DMS53 (cell line): ENCODE measurements at places on chromosomes 6 and 20.
A peak's percentile ranks its signal among the peaks of the same experiment; 100 is the strongest.

DNA sequence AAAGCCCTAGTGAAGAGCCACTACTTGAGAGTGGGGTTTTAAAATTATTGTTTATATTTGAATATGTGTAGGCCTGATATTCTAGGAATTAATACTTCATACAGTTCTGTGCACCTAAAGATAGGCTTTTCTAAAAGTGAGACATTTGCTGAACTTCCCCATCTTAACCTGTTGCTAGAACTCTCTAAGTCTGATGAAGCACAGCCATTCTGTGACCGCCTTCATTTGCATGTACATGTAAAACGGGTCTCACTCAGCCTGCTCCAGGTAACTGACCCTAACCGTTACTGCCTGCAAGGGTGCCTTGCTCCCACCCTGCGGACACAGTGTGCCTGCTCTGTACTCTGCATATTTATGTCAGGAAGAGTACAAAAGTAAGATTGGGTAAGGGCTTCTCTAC is 44.3 kb upstream of the IRF4 start:
- no peak for DNase-seq

- DNase-seq: no peak
These were observed 141.3 kb downstream of the IMPG1 start for GRCh38 chr6:75931011-75931680.

GRCh38 chr6:14888575-14889000 is 357.3 kb upstream of the JARID2 start:
- DNase-seq: no peak

- DNase-seq: no peak
These were observed 17.1 kb downstream of the PRKN start for GRCh38 chr6:162710419-162710818.

GRCh38 chr6:10323018-10323417 is 91.9 kb downstream of the TFAP2A start:
- no peak for DNase-seq

GRCh38 chr6:151229401-151230276 is 10.1 kb upstream of the AKAP12 start:
- DNase-seq: no peak

- no peak for DNase-seq
These were observed 296.7 kb downstream of the CDH26 start for GRCh38 chr20:60254901-60255411.

GRCh38 chr6:170018422-170018935 is 267.1 kb downstream of the ERMARD start:
- no peak for DNase-seq

DNA sequence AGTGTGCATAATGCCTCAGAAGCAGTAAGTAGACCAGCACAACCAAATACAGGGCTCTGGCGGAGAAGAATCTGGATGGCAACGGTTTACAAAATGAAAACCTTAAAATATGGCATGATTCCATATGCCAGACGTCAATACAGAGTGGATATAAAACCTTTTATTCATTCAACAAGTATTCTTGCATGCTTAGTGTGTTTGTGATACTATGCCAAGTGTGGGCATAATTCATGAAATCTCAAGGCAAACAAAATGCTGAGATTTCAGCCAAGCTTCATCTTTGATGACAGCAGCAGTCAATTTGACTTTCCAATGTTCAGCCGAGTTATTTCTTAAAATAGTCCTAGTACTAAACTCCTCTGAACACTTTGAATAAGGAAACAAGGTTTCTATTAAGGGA is 119.4 kb downstream of the CD24 start:
- DNase-seq: no peak

DNA sequence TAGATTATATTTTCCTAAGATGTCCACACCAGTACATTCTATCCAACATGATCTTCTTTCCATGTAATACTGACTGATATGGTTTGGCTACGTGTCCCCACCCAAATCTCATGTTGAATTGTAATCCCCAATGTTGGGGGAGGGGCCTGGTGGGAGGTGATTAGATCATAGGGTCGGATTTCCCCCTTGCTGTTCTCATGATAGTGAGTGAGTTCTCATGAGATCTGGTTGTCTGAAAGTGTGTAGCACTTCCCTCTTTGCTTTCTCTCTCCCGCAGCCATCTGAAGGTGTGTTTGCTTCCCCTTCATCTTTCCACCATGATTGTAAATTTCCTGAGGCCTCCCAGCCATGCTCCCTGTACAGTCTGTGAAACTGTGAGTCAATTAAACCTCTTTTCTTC is 12.2 kb upstream of the HBS1L start:
- no peak for DNase-seq

- no peak for DNase-seq
These were observed 74.6 kb downstream of the SULF2 start for GRCh38 chr20:47710665-47711045.

- DNase-seq: peak; percentile 62
These were observed 130.1 kb upstream of the ASCC3 start for GRCh38 chr6:101011186-101011585.

DNA sequence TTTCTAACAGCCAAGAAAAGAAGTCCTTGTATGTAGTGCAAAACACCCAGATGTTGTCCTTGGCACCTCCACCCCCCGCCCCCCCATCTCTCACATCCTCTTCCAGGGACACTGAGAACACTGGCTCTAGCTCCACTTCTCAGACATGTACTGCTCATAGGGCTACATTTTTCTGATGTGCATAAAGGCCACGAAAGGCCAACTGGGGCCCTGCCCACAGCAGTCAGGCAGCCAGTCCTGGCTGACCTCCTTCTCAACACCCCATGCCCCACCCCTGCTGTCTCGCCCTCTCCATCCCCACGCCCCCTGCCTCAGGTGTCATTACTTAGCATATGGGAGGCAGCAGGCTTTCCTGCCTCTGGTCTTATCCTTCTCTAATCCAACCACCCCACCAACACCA is 11.3 kb downstream of the GABRR1 start:
- no peak for DNase-seq

DNA sequence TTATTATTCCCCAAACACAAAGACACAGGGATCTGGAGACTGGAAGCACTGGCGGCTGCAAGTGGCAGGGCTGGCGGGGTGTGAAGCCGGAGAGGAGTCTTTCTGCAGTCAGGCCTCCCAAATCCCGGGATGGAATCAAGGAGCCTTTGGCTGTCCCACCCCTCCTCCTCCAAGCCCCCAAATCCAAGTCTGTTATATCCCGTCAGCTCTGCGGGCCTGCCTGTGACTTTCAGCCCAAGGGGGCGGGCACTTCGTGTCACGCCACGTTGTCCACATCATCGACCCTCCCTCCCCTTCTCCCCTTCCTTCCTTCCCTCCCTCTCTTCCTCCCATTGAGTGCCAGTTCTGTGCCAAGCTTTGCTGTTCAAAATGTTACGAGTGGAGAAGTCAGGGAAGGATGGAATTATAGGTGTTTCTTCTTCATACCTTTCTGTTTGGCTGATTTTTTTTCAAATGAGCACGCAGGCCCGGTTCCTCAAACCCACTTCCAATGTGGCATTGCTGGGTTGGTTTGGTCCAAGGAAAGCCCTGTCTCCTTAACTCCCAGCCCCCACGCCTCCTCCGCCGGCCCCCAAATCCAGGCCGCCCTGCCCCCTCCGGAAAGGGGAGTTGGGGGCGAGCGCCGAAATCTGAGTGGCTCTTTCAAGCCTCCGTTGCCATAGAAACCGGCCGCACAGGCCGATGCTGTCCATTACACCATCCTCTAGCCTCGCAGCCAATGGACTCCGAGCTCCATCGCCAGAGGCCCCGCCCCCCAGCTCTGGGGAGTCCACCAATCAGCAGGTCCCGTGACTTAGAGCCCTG is 12.7 kb downstream of the ZCCHC3 start:
- DNase-seq: peak; percentile 100

GRCh38 chr20:44785768-44786167 is 24.6 kb downstream of the RIMS4 start:
- DNase-seq: peak; percentile 30

DNA sequence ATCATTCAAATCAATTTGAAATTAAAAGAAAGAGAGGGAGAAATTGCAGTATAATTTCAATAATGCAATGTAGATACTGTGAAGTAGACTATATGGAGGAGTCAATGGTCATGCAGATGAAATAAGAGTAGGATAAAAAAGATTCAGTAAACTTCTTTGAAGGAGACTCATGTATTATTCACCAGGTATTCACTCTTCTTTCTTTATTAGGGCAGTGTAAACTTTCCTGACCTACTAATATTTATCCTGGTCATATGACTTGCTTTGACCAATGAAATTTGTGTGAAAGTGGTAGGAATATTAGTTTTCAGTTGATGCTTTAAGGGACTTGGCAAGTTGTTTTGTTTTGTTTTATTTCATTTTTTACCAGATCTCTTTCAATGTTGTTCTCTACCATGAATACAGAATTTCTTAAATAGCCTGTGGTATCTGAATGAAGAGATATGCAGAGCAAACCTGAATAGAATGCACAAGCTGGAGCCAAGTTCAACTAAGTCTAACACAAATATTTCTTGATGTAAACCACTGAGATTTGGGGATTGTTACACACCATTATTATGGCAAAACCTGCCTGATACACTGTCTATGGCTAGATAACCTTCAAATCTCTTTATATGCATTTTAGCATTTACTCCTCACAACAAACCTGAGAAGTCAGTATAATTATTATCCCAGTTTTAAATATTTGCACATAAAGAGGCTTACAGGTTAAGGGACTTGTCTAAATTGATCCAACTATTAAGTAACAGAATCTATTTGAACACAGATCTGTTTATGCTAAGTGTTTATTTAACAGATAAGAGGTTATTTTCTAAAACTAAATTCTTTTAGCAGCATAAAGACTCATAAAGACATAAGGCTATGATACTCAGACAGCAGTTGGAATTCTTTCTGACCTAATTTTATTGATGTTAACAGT is 311.2 kb downstream of the PKHD1 start:
- no peak for DNase-seq

DNA sequence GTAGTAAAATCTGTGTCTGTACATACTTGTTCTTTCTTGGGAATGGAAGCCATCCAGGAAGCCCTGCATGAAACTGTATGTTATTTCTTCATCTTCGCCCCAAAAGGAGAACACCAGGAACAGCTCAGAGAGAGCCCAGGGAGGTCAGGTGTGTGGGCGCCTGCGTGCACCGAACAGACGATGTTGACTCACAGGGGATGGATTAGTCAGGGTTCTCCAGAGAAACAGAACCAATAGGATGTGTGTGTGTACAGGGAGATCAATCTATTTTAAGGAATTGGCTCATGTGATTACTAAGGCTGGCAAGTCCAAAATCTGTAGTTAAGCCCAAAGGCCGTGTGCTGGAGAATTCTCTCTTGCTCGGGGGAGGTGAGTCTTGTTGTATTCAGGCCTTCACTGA is 45.7 kb downstream of the RNASET2 start:
- no peak for DNase-seq

DNA sequence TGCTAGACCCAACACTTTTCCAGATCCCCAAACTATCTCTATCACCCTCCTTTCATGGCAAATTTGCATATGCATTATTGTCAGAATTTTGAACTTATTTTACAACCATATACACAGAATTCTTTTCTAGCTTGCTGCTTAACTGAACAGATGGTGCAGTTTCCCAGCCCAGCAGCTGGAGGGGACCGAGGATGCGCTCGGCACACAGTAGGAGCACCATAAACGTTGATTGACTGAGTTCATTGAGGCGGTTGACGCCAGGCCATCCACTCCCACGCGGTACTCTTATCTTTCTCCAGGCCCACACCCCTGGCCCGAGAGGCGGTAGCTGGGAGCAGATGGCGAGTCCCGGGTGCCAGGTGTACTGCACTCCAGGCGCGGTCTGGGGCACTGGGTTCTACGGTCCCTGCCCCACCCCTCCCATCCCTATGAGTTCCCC is 6.8 kb upstream of the SOX4 start:
- DNase-seq: no peak

DNA sequence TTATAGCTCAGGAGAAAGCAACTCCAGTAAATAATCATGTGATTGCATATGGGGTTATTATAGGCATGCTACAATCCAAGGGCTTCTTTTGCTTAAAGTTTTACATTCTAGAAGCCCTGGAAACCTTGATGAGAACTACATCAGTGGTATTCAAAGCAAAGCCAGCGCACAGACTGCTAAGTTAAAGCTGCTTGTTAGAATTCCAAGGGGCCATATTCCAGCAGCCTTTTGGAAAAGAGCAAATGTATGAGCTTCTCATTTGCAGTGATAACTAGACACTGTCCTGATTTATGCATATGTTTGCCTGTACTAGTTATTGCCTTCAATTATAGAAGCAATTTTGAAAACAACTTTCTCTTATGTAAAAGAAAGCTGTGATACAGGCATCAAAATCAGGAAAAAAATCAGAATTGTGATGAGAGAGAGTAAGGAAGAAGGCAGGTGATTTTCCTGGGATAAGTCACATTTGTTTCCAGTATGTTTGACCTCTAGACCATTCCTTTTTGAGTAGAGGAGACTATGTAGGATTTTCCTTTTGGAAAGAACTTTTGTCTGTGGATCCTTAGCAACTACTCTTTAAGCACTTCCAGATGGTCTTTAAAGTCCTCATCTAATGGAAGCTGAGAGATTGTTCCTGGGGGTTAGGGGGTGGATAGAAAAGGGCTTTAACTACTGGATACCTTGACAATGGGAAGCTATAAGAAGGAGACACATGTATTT is 159.2 kb downstream of the PLCB4 start:
- DNase-seq: no peak

- no peak for DNase-seq
These were observed 52.3 kb upstream of the L3MBTL3 start for GRCh38 chr6:129966125-129966524.

DNA sequence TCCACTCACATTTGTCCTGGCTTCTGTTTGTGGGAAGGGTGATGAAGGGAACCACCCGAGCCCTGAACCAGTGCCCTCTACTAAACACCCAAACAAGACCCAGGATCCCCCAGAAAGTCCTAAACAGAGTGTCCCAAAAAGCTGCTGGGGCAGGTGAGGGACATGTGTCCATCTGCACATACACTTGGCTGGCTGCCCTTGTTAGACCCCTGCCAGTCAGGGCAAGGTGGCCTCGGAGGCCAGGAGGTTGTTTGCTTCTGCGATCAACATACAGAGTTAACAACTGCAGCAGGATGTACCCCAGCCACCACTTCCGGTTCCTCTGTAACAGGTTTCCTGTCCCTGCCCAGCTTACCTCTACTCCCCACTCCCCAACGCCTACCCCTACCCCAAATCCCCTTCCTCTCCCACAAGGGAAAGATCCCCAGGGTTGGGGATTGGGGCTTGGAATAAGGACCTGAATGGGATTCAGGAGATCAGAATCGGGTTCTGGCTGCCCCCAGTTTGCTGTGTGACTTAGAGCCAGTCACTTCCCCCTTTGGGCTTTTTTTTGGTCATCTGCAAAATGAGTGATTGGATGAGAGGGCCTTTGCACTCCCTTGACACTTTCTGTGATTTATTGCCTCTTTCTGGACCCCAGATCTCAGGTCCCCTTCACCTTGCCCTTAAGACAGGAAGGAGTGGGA is 13.9 kb downstream of the DEF6 start:
- no peak for DNase-seq

GRCh38 chr6:37495244-37495934 is 4.3 kb downstream of the CCDC167 start:
- DNase-seq: no peak

GRCh38 chr6:2542101-2542857 is 208.4 kb downstream of the MYLK4 start:
- DNase-seq: no peak

DNA sequence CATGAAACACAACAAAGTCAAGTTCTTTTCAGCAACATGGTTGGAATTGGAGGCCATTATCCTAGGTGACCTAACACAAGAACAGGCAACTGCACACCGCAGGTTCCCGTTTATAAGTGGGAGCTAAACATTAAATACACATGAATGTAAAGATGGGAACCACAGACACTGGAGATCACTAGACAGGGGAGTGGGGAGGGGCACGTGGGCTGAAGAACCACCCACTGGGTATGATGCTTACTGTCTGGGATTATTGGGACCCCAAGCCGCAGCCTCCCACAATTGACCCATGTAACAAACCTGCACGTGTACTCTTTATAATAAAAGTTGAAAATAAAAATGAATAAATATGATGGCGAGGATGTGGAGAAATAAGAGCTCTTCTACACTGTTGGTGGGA is 8.6 kb upstream of the RAET1G start:
- no peak for DNase-seq
